ENCODE measurements at places on chromosomes 5 and 9.

GRCh38 chr5:10562201-10563109 is 1.4 kb upstream of the ANKRD33B start:
- no peak for DNase-seq

DNA sequence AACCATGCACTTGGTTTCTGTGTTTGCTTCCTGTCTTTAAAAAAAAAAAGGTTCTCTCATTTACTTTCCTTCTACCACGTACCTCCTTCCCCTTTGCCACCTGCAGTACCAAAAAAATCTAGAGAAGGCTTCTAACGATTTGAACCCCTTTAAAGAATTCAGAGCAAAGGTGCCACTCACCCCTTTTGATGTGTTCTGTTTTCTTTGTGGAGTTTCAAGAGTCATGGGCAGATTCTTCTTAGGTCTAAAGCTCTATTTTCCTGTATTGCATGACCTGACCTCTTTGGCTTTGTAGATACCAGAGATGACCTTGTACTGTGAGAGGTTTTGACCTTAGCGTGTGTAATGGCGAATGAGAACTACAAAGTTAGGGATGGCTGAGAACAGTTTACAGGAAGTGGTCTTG is 29.0 kb downstream of the TXNDC8 start:
- DNase-seq: no peak

DNA sequence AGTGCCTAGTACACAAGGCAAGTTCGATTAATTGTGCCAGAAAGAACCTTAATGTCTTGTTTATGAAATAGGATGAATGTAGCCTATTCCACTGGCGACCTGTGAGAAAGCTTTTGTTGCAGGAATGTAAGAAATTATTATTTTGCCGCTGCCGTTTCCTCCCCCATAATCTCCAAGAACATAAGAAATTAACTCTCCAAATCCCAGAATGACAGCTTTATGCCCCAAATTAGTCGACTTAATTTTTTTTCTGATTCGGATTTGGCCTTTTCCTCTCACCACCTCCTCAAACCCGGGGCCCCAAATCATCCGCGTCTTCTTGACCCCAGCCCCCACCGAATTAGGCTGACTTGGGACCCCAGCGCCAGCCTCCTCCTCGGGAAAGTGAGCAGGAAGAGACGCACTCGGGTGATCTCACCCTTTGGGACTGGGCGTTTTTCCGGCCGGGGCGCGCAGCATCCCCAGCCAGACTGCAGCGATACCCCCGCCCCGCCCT is 682 bp upstream of the SPTAN1 start:
- DNase-seq: no peak

GRCh38 chr9:121071756-121072421 is 2.9 kb upstream of the CNTRL start:
- no peak for DNase-seq

- DNase-seq: no peak
These were observed 49.0 kb downstream of the ADAMTS2 start for GRCh38 chr5:179296150-179296821.

GRCh38 chr9:6133346-6134063 is 82.1 kb upstream of the IL33 start:
- peak; percentile 83 for DNase-seq

DNA sequence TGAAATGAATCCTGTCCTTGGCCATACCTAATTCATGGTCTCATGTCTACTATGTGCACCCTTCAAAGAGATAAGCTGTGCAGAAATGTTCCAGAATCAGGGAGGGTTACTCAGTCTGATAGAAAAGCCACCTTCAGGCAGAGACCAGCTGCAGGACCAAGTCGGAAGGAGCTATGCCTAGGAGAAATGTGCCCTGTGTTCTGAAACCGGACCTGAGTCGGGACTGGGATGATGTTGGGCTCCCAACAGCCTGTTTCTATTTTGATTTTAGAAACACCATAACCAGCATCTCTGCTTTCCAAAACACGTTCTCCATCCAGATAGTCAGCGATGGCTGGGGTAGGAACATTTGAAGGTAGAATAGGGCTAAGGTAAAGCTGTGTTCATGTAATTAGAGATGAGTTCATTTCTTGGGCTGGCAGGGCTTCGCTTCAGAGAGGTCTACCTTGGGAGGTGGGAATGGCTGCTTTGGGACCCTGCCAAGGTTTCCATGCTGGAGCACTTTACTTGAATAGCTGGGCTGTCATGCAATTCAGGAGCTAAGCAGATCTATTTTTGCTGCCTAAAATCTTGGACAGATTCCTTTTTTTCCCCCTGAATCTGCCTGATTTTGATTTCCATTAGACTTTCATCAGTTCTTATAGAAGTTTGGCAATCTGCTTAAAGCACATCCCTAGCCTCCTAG is 2.8 kb downstream of the ADCY2 start:
- DNase-seq: no peak

DNA sequence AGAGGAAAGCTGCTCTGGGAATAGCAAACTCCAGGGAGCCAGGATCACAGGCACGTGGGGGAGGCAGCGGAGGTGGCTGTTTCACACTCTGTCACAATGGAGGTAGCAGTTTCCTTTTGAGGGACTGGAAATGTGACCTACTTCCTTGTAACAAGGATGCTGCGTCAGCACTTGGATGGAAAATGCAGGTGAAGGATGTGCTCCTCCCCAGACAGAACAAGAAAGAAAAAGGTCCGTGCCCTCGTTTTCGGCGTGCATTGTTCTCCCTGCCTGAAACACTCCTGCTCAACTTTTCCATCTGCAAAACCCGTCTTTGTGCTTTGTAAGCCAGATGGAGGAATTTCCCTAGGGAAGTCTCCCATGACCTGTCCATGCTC is 55.1 kb upstream of the SH3PXD2B start:
- DNase-seq: no peak

DNA sequence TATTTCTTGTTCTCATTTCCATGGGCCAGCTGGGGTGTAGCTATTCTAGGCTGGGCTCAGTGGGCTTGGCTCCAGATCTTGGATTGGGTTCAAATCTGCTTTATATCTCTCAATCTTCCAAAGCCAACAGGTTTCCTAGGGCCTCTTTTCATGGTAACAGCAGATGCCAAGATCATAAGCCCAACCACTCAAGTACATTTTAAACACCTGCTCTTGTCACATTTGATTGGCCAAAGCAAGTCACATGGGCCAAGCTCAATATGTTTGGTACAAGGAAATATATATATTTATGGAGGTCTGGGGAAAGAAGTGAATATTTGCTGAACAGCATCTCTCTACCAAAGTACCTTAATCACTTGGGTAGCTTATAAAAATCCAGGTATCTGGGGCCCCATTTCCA is 49.5 kb downstream of the MRRF start:
- no peak for DNase-seq

- DNase-seq: no peak
These were observed 68.8 kb downstream of the ZNF608 start for GRCh38 chr5:124677374-124678351.

- DNase-seq: peak; percentile 100
These were observed 7.2 kb upstream of the ABLIM3 start for GRCh38 chr5:149133795-149134777.

- DNase-seq: peak; percentile 52
These were observed 159.6 kb upstream of the TBCA start for GRCh38 chr5:77935506-77936364.

DNA sequence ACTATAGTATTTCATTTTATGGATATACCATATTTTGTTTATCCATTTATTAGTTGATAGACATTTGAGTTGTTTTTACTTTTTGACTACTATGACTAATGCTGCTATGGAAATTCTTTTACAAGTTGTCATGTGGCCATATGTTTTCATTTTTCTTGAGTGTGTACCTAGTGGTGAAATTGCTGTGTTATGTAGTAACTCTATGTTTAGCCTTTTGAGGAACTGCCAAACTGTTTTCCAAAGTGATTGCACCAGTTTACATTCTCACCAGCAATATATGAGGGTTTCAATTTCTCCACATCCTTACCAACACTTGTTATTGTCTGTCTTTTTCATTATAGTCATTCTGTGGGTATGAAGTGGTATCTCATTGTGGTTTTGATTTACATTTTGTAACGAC is 75.4 kb downstream of the GRIA1 start:
- peak; percentile 42 for DNase-seq

DNA sequence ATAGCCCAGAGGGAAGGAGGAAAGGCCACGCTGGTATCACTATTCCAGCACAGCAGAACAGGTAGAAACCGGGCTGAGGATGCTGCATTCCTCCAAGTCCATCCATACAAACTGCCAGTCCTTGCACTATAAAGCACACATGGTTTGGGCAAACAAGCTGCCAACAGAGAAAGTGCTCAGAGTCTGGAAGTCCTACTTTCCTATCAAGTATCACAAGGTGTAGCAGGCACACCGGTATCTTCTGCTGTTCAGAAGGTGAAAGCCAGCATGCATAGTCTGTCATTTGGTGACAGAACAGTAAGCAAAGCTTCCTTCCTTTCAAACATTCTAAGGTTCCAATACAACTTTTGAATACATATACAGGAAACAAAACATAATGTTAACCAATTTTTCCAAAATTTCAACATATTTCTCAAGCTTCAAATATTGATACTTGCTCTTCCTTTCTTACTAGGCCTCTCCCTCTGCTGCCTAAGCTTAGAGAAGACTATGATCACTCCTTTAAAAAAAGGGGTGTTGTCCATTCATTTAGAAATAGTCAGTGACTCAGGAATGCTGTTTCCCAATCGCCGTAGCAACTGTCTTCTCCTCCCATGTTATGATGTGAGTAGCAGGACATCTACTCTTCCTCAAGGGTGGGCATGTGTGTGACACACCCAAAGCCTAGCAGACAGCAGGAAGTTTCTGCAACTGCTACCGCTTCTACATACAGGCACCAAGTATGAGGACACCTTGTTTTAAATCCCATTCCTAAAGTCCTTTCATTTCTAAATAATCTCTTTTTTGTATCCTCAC is 14.7 kb downstream of the DIAPH1 start:
- peak; percentile 91 for DNase-seq

- no peak for DNase-seq
These were observed 28.1 kb downstream of the SLC22A4 start for GRCh38 chr5:132322266-132322665.

- no peak for DNase-seq
These were observed 643.7 kb upstream of the ACO1 start for GRCh38 chr9:31740705-31741104.

DNA sequence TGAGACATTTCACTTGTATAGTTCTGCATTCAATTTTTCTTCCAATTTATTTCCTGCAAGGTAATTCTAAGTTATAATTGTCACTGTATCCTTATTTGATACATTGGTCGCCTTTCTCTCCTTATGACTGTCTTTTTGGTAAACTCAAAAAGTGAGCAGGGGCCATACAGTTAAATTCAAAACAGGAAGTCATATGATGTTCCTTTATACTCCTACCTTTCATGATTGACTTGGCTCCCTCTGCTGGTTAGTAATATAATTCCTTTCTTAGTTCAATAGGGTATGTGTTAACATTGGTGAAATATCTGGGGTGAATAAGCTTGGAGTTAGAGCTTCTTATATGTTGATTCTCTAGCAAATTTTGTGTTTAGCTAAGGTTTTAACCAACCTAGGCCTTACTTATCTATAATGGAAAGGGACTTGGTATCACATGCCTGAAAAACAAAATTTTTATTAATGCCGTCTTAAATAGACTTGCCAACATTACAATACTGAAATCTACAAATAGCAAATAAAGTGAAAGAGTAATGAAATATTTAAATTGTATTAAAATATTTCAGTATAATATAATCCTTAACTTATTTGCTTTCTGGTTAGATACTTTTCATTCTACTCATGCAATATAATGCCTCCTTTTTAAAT is 6.0 kb upstream of the NIPBL start:
- DNase-seq: peak; percentile 77

GRCh38 chr9:77707383-77708063 is 59.4 kb upstream of the GNA14 start:
- peak; percentile 99 for DNase-seq

GRCh38 chr5:177113566-177114424 is 19.8 kb upstream of the NSD1 start:
- DNase-seq: peak; percentile 72

GRCh38 chr9:123537809-123538208 is 181.8 kb downstream of the CRB2 start:
- no peak for DNase-seq

DNA sequence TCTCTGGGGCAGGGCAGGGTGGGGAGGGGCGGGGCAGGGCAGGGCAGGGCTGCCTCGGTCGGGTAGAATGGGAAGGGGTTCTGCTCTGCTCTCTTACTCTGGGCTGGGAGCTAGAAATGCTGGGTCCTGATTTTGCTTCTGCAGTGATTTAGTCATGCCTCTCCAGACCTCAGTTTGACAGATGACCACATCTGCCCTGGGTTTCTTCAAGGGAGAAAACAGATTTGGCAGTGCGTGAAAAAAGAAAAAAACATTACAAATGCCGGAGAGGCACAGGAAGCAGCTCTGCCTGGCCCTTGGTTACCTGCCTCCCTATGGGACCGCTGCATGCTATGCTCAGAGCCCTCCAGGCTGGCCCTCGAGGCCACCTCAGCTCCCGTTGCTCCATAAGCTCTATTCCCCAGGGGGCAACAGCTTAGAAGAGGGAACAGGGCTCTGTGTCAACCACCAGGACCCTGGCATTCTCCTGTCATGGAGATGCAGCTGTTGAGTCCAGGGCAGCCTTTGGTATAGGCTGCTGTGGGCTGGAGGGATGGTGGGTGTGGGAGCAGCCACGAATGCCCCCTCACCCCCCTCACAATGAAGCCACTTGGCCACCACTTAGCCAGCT is 53.2 kb upstream of the UBTD2 start:
- no peak for DNase-seq

GRCh38 chr5:15300141-15300540 is 199.8 kb upstream of the FBXL7 start:
- DNase-seq: no peak

GRCh38 chr5:168463081-168463480 is 23.2 kb upstream of the RARS1 start:
- DNase-seq: no peak

DNA sequence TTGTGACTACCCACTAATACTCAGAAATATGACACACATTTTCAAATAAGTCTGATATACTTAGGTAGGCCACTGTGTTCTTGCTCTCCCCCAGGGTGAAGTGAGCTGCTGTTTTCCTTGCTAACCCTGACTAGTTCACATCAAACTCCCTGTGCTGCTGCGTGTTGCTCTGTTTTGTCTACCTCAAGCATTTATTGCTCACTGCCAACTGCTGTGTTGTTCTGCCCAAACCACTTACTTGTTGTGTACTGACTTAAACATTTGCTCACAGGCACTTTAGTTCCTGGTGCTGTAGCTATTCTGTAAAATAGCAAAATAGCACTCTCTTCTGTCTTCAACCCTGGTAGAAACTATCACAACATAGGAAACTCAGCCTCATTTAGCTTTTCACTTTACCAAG is 255.7 kb downstream of the HCN1 start:
- DNase-seq: no peak

GRCh38 chr9:123741214-123741613 is 188.7 kb downstream of the DENND1A start:
- DNase-seq: no peak

DNA sequence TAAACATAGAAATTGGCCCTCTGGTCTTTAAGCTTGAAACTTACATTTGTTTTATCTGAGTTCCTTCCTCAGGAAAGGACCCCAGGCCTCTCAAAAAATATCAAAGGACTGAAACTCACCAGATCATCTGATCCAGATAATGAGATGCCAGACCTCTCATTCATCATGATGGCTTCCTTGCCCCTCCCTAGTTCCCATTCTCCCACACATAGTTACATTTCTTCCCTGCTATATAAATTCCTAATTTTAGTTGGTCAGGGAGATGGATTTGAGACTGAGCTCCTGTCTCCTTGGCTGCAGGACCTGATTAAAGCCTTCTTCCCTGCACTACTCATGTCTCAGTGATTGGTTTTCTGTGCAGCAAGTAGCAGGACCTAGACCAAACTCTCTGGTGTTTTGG is 119.4 kb upstream of the SPIN1 start:
- no peak for DNase-seq

- no peak for DNase-seq
These were observed 64.7 kb upstream of the PALM2AKAP2 start for GRCh38 chr9:109715344-109715743.

All from M059J (cell line).